ENCODE measurements at places on chromosomes 3 and 15.
A peak's percentile ranks its signal among the peaks of the same experiment; 100 is the strongest.

DNA sequence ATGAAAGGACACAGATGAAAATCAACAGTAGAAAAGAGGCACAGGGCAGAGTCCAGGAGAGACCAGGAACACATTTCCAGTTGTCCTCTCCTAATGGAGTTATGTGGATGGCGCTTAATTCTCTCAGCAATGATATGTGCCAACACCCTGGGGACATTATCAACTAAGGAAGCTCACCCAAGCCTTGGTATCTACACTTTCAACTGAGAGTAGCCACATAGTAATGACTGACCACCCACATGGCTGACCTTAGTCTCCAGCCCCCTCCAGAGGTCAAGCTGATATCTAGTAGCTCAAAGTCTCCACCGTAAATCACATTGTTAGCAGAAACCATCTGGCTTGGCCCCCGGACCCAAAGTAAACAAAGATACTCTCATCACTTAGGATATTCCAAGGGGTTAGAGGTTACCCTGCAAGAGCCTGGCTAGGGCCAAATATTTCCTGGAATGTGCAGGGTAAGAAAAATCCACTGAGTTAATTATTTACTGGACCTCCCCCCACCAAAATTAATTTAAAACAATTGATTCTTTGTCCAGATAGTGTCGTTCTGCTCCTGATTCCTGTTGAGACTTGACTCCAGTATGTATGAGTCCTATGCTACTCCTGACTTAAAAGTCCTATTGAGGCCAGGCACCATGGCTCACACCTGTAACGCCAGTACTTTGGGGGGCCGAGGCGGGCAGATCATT, 24.8 kb downstream of the GABRR3 start:
- no peak for DNase-seq

DNA sequence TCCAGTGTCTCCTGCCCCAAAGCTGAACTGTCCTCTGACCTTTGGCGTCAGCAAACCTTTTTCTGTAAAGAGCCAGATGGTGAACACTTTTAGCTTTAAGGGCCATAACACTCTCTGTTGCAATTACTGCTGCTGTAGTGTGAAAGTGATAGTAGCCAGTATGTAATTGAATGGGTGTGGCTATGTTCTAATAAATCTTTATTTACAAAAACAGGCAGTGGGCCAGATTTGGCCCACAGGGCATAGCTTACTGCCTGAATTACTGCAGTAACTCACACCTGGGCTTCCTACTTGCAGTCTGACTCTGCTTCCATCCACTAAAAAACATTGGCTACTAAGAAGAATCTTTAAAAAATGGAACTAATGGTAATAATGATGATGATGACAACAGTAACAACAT, 68.0 kb upstream of the SLC6A11 start:
- DNase-seq, result no peak

- peak; percentile 62 for DNase-seq
These were observed 10.8 kb upstream of the VPS33B start for GRCh38 chr15:91032919-91033803.

DNA sequence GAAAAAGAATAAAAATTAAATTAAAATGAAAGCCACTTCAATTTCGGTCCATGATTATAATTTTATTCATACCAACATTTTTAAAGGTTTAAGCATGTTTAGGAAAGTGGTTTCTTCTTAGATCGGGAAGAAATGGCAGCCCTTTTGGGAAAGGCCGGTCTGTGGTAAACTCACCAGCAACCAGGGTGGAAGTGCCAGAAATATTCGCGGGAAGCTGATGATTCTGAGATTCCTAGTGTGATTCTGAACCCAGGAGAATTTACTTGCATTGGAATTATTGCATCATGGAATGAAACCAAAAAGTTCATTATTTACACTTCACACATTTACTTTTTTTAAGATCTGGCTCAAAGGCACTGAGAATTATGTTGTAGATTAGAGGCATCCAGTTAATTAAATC, 97.2 kb upstream of the CCNL1 start:
- no peak for DNase-seq

GRCh38 chr3:194757647-194758061, 72.0 kb downstream of the FAM43A start:
- DNase-seq, result no peak

GRCh38 chr15:42584031-42584765, 8.8 kb downstream of the STARD9 start:
- no peak for DNase-seq

GRCh38 chr3:58607816-58608215, 30.6 kb upstream of the FAM107A start:
- no peak for DNase-seq

DNA sequence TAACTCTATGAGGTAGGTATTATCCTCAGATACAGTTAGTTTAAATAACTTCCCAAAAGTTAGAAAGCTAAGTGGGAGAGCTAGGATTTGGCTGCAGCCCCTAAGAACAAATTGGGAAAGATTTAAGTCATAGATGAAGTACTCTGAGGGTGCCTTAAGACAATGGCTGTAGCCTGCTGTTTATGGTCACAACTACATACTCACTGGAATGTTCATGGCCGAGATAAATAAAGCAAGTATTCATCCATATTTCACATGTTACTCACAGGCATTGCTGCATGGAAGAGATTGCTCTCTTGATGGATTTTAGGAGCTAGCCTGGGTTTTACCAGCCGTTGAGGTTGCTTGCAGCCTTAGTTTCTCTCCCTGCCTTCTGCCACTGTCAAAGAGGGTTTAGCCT, 145.0 kb downstream of the CMSS1 start:
- no peak for DNase-seq

GRCh38 chr3:141457624-141458236, 29.1 kb upstream of the RASA2 start:
- DNase-seq, result peak; percentile 96

DNA sequence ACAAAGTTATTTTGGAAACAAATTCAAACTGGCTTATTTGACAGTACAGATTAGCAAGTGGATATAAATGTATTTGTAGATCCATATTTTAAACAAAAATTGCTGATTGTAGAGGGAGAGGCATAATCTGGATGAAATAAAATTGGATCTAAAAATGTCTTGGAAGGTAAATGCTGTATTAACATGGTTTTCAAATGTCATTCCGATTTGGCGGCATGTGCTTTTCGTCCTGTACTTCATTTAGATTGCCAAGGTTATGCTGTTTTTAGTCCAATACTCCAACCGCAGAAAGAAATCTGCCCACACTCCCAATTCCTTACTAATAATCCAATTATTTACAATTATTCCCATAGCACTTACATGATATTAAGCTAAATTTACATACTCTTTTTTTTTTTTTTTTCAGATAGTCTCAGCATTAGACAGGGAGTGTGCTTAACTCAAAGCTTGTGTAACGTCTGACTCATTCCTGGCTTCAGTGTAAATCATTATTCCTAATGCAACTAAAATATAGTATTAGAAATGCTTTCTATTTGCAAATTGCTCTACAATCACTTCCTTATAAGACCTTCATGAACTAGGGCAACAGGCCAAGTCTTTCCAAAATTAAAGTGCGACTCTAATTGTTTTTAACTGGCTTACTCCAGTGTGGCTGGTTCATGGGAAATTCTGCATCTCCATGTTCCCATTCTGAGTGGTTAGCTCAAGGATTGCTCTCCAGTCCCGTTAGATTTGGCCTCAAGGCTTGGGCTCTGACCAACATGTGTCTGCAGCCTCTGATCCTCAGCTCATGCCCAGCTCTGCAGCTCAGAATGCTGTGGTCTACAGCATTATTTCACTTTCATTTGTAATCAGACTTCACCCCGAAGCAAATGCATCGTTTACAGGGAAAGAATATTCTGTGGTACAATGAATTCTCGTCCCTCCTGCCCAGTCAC, 103.9 kb downstream of the FBN1 start:
- DNase-seq, result peak; percentile 67

- DNase-seq, result no peak
These were observed 10.7 kb downstream of the RBM15B start for GRCh38 chr3:51401735-51402134.

DNA sequence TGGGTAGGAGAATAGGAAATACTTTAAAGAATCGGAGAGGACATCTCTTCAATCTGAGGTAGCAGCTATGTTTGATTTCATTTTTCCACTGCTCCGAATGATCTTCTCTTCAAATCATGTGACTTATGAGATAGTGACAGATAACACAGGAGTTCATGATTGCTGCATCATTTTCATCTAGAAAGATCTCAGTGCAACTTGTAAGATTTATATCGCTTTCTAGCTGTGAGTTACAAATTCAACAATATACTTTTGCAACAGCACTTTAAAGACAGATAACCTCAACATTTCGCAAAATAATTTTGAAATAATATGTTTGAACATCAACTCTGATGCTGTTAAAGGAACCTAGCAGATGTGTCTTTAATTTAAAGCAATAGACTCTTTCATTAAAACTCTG, 99.9 kb upstream of the CCDC80 start:
- DNase-seq, result no peak

DNA sequence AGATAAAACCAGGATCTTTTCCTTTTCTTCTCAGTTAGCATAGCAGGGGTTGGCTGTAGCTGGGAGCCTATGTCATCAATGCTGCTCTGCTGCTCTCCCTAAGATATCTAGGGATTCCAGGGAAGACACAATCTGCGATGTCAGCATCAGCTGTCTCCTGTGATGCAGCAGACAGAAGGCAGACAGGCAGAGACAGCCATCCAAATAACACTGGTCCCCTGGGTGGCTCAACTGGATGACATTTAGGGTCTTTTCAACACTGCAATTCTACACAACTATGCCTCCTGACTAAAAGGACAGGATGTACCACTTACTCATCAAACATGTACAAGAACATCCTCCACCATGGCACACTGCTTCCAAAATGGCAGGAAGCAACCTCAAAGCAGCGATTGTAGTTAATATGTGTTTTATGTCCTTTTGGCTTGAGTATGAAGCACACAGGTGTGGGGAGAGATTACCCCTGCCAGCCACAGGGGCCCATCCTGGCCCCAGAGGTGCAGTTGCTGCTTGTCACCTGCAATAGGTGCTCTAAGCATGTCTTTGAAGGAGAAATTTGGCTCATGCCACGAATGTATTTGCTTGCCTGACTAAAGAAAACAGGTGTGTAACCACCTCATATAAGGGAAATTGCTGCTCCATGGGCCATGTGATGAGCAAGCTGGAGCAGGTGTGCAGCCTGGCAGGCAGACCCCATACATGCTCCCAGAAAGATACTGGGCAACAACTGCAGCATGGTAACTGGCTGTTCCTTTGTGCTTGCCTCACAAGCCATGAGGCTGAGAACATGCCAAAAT, 357.8 kb downstream of the VPS13C start:
- DNase-seq, result peak; percentile 14

DNA sequence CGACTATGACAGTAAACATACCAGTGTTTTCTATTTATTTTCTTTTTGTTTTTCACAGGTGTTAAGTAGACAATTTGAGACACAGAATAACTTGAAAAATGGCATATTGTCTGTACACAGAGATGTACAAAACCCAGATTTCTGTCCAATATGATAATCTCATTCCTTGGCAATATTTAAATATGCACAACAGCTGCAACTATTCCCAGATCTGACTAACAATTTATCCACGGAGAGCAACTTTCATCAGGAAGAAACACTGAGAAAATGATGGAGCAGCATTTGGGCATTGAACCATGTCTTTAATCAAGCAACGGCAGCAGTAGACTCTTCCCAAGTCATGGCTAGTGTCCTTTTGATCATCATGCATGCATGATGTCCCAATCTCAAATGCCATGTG, 452.6 kb downstream of the ZPLD1 start:
- DNase-seq, result no peak

GRCh38 chr3:108241721-108242120, 19.5 kb upstream of the IFT57 start:
- DNase-seq, result no peak

DNA sequence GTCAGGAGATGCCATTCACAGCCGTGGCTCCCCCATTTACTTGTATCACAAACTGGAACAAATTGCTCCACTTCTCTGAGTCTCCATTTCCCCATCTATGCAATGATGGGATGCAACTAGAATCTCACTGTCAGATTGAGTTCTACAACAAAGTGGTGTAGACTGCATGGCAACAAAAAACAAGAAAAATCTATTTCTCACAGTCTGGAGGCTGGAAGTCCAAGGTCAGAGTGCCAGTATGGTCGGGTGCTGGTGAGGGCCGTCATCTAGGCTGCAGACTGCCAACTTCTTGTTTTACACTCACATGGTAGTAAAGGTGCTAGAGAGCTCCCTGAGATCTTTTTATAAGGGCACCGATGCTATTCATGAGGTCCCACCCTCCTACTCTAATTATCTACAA, 158.4 kb upstream of the BCL6 start:
- DNase-seq, result no peak

- DNase-seq, result peak; percentile 94
These were observed 60.3 kb downstream of the RGMA start for GRCh38 chr15:93028632-93029213.
